ENCODE measurements at places on chromosomes 5 and 9.

DNA sequence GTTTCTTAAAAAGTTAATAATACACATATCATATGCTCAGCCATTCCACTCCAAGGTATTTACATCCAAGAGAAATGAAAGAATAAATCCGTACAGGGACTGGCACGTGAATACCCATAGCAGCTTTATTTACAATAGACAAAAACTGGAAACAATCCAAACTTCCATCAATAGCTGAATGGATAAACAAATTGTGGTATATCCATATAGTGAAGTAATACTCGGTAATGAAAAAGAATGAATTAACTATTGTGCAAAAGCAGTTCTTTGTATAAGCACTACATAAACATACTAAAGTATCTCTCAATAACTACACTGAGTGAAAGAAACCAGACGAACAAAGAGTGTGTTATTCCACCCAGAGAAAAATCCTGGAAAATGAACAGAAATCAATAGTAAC is 17.6 kb downstream of the COL23A1 start:
- no peak for DNase-seq

DNA sequence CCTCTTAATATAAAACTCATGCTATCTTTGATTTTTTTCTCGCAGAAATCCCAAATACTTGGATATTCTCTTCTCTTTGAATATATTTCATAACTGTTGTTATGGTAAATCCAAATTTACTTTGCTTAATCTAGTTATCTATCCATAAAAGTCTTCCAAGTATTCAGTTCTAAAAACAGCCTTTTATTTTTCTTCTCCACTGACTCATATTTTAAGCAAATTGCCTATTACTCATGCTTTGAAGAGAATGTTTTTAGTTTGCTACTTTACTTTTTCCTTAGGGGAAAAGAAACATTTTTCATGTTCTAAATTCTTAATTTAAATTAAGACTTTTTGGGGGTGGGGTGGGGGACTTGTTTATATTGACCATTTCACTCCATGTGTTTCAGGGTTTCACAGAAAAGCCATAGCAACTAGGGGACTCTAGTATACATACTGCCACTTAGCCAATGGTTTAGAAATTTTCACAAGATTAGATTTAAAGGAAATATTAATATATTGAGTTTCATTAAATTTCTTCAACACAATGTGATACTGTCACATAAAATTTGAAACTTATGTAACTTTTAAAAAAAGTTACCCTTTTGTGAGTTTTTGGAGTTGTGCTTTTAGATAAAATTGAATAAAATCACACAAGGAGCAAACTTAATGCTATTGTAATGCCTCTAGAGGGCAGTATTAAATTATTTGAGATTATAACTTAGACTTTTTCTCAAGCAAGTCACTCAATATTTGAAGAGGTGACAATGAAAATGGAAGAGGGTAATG is 545.8 kb upstream of the ARRDC3 start:
- DNase-seq: no peak

DNA sequence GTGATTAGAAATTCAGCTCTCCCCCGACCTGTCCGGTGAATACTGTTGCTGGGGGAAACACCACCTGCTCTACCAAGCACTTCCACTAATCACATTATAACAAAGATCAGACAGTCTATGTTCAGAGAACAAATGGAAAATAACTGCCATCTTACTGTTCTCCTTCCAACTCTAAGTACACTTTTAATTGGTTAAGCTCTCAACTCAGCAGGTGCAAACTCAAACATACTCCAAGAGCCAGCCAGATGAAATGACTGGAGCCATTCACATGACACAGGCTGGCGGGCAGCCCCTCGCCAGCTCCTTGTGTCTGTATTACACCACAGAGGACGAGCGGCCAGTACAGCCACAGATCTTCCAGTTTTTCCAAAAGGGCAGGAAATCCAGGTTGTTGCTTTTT is 16.1 kb downstream of the LIFR start:
- no peak for DNase-seq

DNA sequence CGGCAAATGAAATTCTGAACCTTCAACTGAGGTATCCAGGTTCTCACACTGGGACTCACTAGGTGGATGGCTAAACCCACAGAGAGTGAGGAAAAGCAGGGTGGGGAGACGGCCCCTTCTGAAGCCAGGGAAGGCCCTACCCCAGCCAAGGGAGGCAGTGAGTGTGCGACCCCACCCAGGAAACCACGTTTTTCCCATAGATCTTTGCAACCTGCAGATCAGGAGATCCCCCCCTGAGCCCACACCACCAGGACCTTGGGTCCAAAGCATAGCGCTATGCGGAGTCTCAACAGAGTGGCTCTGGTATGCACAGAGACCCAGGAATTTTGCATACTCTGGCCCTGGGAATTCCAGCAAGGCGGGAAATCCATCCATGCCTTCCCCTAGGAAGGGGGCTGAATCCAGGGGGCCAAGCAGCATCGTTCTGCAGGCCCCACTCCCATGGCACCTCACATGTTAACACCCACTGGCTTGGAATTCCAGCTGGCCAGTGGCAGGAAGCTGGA is 19.9 kb downstream of the DTWD2 start:
- DNase-seq: no peak
